OCI-M1 (cell line): ENCODE measurements at places on chromosomes 3 and 15.

- peak; percentile 93 for DNase-seq
These were observed 101.2 kb upstream of the ETV5 start for GRCh38 chr3:186209810-186210752.

DNA sequence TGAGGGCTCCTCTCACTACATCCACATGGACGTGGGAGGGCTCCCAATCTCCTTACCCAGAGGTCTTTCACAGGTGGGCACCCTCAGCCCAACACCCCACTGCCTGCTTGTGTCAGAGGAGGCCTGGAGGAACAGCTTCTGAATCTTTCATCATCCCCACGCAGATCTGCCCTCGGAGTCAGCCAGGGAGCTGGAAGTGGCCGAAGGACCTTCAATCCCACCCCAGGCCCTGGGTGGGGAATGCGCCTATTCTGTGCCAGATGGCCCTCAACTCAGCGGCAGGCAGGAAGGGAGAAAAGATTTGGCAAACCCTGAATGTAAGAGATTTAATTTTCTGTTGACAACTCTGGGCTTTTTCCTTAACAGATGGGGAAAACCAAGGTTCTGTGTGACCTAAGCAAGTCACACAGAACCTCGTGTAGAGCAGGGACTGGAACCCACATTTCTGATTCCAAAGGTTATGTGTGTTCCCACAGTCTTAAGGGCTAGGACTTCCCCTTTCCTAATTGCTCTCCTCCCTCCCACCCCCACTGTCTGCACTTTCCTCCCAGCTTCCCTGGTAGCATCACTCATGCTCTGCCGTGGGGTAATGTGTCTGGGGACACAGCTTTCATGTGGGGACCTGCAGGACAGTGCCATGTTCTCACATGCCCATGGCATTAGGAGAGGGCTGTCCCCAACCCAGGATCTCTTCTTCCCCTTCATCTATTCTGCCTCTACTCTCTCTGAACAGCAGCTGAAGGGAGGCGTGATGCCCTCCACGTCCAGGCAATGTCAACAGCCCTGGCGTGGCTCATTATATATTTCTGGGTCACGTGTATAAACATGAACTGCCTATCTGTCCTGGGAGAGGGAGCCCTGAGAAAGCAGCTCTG, 98.1 kb downstream of the SEMA5B start:
- no peak for DNase-seq

DNA sequence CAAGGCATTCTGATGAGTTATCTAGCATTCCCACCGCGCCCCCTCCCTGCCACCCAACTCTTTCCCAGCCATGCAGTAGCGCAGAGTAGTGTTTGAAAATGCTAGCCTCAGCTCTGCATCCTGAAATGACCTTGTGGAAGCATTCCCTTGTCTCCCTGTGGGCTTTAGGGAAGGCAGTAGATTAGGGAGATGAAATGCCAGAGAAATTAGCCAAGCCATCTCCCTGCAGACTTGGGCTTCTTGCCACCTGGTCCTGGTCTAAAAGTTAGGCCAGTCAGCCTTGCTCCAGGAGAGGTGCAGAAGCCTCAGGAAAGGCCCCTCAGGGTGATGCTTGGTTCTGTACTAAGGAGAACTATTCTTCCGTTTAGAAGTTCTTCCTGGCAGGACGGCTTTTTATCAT, 231.2 kb downstream of the CACNA2D3 start:
- DNase-seq, result no peak

GRCh38 chr3:113747283-113748046, 630 bp downstream of the ATP6V1A start:
- DNase-seq, result peak; percentile 81

GRCh38 chr15:72146221-72146620, 28.0 kb downstream of the SENP8 start:
- no peak for DNase-seq

- no peak for DNase-seq
These were observed 33.7 kb upstream of the LIPC start for GRCh38 chr15:58398071-58398470.

GRCh38 chr3:122055215-122055614, at the start of gene CD86:
Gene CD86 (plus strand): TSS chr3:122055362. CDS start chr3:122055490, 128 bp downstream.
- peak; percentile 78 for DNase-seq

GRCh38 chr15:65033659-65034269, 4.3 kb upstream of the MTFMT start:
- DNase-seq, result peak; percentile 78

- no peak for DNase-seq
These were observed 153.0 kb upstream of the WNT5A start for GRCh38 chr3:55639896-55640765.

- DNase-seq, result no peak
These were observed 126.1 kb downstream of the LRRK1 start for GRCh38 chr15:101045236-101045646.

DNA sequence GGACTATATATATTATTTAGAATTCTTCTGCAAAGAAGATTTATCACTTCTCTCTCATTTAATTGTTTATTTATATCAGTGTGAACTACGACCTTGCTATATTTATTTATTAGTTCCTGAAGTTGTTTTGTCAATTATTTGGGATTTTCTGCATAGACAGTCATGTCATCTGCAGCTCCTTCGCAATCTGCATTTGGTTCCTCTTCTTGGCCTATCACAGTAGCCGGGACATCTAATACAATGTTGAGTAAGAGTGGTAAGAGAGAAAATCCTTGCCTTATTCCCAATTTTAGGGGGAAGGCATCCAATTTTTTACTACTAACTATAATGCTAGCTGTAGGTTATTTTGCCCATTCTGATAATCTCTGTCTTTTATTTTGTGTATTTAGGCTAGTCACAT, 39.4 kb downstream of the FOXL2 start:
- DNase-seq, result peak; percentile 14

- DNase-seq, result no peak
These were observed 149.3 kb upstream of the CBLB start for GRCh38 chr3:106018102-106018501.

DNA sequence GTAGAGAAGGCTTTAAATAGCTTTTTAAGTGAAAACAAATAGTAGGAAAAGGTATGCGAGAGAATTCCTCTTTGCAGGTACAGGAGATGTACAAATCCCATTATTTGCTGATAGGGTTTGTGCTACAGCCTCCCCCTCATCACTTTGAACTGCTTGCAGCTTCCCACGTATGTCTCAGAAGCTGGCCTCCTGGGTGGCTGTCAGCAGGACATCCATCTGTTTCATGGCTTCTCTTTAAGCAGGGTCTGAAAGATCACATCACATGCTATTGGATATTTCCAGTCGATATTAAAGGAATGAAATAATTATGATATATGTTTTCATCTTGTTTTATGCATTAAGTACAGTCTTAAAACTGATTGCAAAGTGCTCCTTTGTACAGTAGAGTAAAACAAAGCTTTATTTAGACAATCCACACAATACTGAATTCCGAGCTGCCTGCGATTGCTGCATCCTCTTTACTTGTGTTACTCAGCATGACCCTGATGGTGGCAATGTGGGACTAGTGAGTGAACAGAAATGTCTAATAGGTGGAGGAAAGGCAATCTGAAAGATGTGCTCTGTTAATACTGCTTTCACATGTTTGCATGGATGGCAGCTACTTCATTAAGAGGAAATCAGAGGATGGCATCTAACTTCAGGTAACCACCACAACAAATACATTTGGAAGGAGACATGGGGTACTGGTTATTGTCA, 930.6 kb upstream of the SEMA6D start:
- DNase-seq, result no peak

GRCh38 chr15:57085267-57085666, 166.8 kb downstream of the TCF12 start:
- DNase-seq, result no peak

- DNase-seq, result peak; percentile 67
These were observed 253.6 kb downstream of the MAGI1 start for GRCh38 chr3:65785065-65785645.

DNA sequence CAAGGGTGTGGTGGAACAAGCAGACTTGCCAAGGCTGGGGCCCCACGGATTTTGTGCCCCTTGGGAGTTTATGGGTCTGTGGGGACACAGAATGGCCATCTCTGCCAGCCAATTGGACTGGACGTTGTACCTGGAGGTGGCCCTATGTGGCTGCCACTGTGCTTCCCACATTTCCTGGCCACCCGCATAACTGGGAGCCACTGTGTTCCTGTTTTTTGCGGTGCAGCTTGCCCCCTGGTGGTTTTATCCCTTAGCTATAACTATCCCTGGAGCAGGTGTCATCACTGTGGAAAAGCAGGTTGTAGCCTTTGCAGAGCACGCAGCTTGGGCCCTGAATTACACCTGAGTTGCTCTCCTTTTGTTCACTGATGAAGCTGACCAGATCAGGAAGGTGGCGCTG, 306.3 kb downstream of the ZPLD1 start:
- DNase-seq, result peak; percentile 18

DNA sequence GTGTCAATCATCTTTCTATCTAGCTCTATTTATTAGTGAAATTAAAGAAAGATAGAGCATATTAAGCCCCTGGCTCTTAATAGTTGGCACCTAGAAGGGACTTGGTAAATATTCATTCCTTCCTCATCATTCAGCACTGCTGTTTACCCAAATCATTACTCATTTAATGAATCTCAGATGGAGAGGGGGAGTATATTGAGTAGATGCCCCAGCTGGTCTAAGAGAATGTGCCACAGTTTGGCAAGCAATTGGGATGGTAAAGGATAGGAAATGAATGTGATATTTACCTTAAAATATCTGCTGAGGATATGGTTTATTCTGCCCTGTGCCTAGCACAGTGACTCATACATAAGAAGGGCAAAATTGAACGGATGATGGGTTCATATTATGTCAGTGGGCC, 6.0 kb downstream of the IL1RAP start:
- DNase-seq, result no peak

- no peak for DNase-seq
These were observed 89.6 kb downstream of the GMPS start for GRCh38 chr3:155960060-155960459.

GRCh38 chr3:166191411-166191810, 354.2 kb upstream of the BCHE start:
- DNase-seq, result no peak

DNA sequence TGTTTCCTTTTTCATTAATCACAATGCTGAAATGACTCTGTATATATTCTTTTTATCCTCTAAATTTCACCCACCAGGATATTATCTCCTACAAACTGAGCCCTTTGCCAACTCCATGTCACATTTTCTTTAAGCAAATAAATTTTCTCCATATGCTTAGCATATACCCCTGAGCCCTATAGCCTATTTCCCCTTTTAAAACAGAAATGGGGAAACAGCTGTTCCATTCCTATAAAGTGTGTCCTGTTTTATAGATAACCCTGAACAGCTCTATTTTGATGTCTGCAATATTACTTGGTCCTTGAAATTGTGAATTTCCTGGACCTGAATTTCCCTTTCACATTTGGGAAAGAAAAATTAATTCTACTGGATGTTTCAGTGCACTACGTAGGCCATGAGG, 15.6 kb upstream of the FILIP1L start:
- peak; percentile 35 for DNase-seq

DNA sequence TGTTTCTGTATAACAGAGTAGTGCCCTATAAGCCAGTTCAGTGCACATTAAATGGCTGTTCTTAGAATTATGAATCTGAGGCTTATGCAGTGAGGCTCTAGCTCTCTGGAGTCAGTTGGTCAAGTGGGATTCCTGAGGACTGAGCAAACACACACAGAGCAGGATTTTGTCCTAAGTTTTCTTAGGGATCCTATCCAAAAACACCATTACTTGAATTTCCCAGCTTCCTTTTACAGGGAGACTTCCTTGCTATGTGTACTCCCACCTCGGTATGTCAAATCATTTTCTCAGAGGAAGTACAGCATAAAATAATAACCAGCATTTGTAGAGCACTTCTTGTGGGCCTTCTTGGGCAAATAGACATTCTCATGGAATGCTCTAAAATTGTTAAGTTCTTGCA, 63.1 kb upstream of the GOLGA6B start:
- no peak for DNase-seq
